ENCODE measurements at places on chromosomes 2 and 18.

DNA sequence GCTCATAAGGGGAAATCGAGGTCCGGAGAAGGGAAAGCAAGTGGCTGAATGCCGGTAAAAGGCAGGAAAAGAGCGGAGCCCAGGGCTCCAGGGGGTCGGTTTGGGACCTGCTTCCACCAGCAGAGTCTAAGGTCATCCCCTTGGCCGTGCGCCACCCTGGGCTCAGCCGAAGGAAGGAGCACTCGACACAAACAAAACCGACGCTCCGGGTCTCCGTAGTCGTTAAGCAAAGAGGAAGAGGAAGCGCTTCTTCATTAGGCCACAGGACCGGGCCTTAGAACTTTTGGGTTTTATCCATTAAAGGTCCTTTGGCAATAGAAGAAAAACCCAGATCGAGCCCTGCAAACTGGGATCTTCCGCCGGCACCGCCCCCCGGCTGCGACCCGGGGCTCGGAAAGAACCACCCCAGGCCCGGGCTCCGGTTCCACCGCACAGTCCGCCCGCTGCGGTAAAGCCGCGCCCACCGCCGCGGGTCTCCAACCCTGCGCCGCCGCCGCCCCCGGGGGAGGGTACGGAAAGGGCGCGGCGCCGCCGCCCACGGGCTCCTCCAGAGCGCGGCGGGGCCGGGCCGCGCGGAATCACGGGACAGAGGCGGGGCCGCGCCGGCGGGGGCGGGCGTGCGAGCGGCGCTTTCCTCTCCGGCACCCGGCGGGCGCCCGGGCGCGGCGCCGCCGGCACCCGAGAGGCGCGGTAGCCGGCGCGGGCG is at the start of gene TTL:
Gene TTL, plus strand, starts transcription at position 629 of the 706 bp plus-strand sequence. CDS start 189 bp downstream, outside the sequence.
- peak; percentile 72 for DNase-seq

GRCh38 chr2:147057892-147058490 is 786.8 kb upstream of the ACVR2A start:
- DNase-seq, result no peak

DNA sequence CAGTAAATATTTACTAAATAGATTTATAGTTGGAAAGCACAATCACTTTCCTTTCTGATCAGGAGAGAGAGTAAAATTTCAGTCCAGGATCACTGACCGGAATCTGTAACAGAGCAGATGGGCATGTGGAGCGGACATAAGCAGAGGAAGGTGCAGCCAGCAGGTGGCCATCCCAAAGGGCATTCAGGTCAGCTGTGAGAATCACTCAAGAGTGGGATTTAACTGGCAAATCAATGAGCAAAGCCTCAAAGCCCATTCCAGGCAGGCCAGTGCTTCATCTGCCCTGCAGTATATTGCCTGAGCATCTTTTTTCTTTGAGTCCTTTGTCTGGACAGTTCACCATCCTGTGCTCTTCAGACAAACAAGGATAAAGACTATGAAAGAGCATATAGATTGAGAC is 166.4 kb upstream of the SLC14A2 start:
- DNase-seq, result no peak

GRCh38 chr2:131040661-131041401 is 52.4 kb downstream of the FAM168B start:
- no peak for DNase-seq

DNA sequence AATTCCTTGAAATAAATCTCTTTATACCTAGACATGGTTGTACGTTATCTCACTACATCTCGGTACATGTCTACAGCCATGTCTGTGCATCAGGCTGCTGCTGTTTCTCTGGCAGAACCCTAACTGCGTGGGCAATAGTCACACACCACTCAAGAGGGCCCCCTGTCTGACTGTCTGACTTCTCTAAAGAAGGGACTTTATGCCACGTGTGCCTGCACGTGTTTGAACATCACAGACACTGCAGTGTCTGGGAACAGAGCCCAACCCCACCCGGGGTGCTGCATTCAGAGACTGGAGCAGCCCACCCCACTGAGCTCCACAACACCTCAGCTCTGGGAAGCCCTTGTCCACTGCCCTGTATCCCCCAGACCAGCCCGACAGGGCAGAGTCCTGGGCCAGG is 55.0 kb downstream of the KIF1A start:
- no peak for DNase-seq
